ENCODE measurements at places on chromosomes 1 and 21.

- no peak for DNase-seq
These were observed 1.9 kb downstream of the CHIT1 start for GRCh38 chr1:203227371-203228083.

GRCh38 chr1:226369110-226369509 lies 38.8 kb downstream of the PARP1 start:
- DNase-seq: no peak

GRCh38 chr1:190975827-190976226 lies 498.2 kb upstream of the BRINP3 start:
- no peak for DNase-seq

GRCh38 chr1:151716771-151717631 lies at the start of gene CELF3:
Gene CELF3 (minus strand): TSS chr1:151716803. CDS start chr1:151716020, 783 bp downstream.
- peak; percentile 28 for DNase-seq

- no peak for DNase-seq
These were observed 25.9 kb downstream of the STPG1 start for GRCh38 chr1:24387636-24388175.

DNA sequence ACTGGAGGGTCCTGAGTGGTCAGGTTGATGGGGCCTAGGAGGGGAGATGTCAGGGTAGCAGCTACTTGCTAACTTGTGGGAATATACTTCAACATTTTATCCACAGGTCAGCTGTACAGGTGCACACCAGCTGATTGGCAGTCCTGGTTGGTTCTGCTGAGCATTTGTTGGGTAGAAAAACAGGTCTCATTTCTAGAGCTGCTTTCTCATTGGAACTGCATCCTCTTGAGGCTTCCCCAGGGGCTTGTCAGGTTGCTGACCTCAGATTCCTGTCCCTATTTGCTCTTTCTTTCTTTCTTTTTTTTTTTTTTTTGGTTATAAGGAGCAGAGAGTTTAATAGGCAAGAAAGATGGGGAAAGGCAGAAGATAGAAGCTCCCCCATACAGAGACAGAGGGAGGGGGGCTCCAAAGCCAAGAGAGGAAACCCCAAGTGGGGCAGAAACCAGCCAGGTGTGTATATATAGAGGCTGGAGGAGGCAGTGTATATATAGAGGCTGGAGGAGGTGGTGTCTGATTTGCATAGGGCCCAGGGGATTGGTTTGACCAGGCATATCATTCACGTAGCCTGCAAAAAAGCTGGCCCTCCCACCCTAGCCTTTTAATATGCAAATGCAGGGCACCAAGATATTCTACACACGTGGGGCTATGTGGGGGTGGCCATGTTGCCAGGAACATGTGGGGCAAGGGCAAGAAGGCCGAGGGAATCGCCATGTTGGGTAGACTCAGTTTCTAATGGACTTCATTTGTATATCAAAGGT lies 57.3 kb upstream of the STUM start:
- no peak for DNase-seq

GRCh38 chr1:211257826-211258225 lies 1.3 kb upstream of the RCOR3 start:
- no peak for DNase-seq

DNA sequence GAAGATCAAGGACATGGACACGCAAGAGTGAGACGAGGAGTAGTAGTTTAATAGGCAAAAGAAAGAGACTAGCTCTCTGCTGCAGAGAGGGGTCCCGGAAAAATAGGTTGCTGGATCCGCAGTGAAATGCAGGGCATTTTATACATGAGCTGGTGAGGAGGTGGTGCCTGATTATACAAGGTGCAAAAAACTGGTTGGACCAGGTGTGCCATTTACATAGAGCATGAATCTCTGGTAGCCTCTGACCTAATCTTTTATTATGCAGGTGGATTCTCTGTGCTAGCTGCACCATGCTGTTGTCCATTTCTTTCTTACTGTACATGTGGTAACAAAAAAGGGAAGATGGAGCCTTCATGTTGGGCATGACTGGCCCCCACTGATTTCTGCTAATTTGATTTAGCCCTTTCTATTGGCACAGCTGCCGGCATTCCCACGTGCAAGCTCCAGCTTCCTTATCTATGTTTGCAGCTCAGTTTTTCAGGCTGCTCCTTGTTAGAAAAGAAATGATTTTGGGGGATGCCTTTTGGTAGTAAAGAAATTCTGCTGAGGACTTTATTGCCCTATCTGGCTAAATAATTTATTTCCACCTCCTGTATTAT lies 548.1 kb downstream of the BRINP3 start:
- no peak for DNase-seq

DNA sequence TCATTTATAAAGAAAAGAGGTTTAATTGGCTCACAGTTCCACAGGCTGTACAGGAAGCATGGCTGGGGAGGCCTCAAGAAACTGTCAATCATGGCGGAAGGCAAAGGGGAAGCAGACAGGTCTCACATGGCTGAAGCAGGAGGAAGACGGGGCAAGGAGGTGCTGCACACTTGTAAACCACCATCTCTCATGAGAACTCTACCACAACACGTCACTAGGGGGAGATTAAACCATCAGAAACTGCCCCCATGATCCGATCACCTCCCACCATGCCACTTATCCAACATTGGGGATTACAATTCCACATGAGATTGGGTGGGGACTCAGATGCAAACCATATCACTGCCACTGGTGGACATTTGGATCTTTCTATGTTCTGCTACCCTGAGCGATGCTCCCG lies 351.4 kb downstream of the NPHP4 start:
- peak; percentile 33 for DNase-seq

- DNase-seq: no peak
These were observed 32.2 kb upstream of the ARTN start for GRCh38 chr1:43901196-43901961.

All from SK-MEL-5 (cell line).